ENCODE measurements at places on chromosomes 3 and 15.
A peak's percentile ranks its signal among the peaks of the same experiment; 100 is the strongest.

DNA sequence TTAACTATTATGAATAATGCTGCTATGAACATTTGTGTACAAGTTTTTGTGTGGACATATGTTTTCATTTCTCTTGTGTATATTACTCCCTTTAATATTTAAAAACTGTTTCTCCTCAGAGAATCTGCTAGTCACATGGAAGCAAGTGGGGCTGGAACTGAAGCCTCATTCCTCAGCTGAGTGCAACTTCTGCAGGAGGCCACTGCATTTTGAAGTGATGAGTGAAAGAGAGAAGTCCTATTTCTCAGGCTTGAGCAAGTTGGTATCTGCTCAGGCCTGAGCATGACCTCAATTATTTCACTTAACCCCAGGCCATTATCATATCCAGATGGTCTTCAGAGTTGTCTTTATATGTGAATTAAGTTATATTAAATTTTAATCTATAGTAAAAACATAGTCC, 11.5 kb downstream of the TLR9 start:
- DNase-seq: no peak

DNA sequence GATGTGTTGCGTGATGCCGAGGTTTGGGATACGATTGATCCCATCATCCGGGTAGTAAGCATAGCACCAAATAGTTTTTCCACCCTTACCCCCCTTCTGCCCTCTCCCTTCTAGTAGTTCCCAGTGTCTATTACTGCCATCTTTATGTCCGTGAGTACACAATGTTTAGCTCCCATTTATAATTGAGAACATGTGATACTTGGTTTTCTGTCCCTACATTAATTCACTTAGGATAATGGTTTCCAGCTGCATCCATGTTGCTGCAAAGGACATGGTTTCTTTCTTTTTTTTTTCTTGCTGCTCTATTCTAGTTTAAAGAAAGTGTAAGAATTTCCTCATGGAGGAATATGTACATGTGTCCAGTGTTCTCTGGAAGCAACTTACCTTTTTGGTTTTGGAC, 51.8 kb downstream of the NSUN3 start:
- DNase-seq: no peak

DNA sequence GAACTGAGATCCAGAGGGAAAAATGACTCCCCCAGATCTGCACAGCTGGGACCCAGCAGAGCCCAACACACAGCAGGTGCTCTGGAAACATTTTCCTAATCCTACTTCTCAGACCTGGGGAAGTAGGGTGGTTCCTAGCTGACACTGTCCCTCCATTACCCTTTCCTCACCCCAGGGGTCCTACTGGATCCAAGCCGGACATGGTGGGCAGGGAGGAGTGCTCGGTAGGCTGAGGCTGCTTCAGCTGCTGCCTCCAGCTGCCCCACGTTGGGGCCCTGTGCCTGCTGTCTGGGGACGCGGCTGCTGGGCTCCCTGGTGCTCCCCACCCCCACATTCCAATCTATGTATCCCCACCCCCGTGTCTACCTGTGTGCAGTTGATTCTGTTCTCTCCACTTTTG, 29.8 kb upstream of the SLC6A6 start:
- no peak for DNase-seq

- no peak for DNase-seq
Measured at GRCh38 chr15:65082303-65082953, 5.9 kb downstream of the KBTBD13 start.

GRCh38 chr15:89089316-89090230, 1.3 kb downstream of the ABHD2 start:
- DNase-seq: no peak

GRCh38 chr3:147538034-147538433, 128.9 kb downstream of the ZIC1 start:
- DNase-seq: no peak

- DNase-seq: no peak
Measured at GRCh38 chr15:70521576-70522322, 241.6 kb downstream of the UACA start.

GRCh38 chr3:50390508-50391224, 31.3 kb upstream of the TMEM115 start:
- DNase-seq: no peak

- no peak for DNase-seq
Measured at GRCh38 chr3:15649858-15650257, 48.3 kb downstream of the BTD start.

- peak; percentile 72 for DNase-seq
Measured at GRCh38 chr15:98803228-98804056, 155.1 kb downstream of the IGF1R start.

DNA sequence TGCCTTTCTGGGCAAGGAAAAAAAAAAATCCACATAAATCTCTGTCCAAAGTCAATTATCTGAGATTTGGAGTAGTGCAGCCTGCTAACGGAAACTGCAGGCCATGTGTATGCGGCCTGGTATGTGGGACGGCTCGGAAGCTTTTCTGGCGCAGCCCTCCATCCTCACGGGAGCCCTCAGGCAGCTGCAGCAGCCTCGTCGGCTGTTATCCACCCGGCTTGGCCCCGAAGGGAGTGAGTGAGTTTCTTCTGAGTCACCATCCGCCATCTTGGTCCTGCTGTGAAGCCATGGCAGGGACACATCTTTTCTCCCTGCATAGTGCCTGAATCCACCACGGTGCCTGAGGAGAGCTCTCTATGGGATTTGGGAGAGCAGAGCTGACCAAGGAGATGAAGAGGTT, 62.8 kb downstream of the POLR2M start:
- peak; percentile 68 for DNase-seq

DNA sequence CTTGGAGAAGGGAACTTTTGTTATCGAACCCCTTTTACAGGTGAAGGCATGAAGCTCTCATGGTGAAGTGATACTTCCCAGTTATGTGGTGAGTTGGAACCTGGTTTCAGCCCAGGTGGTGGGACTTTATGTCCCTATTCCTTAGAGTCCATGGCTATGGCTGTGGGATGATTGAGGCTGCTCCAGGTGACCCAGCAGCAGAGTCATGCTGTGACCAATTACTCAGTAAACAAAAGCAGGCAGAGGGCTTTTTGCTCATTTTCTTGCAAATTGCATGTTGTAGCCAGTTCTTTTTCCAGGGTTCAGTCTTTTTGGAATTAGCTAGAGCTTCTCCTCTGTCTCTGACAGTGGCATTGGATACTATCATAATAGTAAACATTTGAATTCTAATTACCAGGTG, 70.7 kb downstream of the CACNA2D3 start:
- DNase-seq: no peak

DNA sequence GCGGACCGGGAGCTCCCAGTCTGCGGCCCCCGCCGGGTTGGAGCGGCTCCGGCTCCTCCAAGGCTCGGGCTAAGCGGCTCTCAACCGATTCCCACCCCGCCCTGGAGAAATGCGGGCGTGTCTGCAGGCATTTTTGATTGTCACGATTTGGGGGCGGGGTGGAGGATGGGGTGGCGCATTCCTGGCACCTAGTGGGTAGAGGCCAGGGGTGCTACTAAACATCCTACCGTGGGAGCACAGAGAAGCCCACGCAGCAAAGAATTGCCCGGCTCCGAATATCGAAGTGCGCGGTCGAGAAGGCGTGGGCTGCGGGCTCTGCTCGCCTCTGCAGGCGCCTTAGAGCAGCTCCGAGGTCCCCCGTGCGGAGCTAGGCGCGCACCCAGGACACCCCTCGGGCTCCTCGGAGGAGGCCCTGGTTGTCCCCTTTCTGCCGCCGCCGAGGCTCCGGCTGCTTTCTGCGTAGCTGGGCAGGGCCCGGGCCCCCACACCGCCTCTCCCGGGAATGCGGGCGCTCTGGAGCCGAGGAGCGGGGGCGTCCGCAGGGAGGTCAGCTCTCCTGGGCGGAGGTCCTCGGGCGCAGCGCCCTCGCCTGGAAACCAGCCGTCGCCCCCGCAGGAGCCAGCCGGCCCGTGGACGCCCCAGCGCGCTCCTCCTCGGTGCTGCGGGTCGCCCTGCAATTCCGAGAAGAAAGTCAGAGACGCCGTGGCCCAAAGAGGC, 16.5 kb upstream of the LAMP3 start:
- DNase-seq: peak; percentile 59

DNA sequence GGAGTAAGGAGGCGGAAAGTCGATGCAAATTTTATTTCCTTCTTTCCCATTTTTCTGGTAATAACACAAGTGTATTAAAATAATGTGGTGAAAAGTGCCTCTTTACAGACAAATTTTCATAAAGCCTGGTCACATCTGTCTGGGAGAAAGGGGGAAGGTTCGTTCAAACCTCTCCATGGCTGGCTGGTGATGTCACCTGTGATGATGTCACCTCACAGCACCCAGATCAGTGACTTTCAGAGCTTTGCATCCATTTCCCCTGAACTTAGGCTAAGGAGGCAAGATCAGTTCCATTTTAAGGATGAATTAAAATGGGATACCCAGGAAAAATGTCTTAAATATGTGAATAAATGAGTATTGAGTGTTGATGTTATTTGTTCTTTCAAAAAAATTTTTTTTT, 34.1 kb downstream of the ATP10A start:
- no peak for DNase-seq

DNA sequence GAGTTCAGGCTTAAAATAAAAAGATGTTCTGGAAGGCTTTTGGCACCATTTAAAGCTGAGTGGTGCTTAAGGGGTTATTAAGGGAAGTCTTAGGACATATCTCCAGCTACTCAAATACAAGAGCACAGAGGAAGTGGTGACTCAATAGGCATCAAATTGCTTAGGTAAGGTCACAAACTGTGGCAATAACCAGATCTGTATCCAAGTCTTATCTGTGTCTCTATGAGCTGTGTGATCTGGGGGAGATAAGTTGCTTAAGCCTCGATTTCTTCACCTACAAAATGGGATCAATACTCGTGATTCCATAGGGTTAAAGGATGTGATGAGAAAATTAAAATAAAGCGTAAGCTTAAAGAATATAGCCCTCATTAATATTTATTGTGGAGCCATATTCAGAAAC, 7.6 kb downstream of the HDC start:
- DNase-seq: peak; percentile 84

DNA sequence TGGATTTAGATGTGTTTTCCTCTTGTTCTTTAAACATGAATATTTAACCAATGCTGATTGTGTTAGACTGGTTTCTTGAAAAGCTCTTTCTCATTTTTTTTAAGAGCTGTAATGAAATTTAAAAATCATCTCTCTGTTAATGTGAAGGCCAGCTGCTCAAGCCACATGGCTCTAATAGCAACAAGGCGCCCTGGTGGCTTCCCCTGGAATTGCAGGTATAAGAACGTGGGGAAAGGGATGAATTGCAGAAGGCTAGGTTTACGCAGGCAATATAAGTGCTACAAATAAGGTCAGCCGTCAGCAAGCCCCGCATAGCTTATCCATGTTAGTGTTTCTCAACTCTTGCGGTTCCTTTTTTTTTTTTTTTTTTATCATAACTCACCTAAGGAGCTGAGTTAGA, 108.5 kb downstream of the SAMMSON start:
- peak; percentile 2 for DNase-seq

- DNase-seq: no peak
Measured at GRCh38 chr3:27723001-27723445, 900 bp upstream of the EOMES start.

DNA sequence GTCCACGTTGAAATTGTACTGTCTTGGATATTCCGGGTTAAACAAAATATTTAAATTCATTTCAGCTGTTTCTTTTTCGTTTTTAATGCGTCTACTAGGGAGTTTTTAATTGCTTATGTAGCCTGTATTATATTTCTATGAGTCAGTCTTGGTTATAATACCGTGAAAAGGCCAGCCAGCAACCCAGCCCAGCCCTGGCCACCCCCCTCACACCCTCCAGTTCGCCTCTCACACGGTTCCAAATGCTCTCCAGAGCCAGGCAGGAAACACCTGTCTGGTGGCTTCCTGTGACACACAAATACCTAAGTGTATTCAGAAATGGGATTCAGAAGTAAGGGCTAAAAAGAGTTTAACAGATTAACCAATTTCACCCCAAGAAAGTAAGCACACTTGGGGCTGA, 4.4 kb downstream of the SH3BP5 start:
- peak; percentile 38 for DNase-seq

- DNase-seq: no peak
Measured at GRCh38 chr15:70327328-70327855, 229.7 kb upstream of the TLE3 start.

GRCh38 chr3:115720983-115721382, 97.7 kb downstream of the GAP43 start:
- peak; percentile 30 for DNase-seq

- peak; percentile 67 for DNase-seq
Measured at GRCh38 chr15:31442699-31443111, 116.1 kb downstream of the KLF13 start.

DNA sequence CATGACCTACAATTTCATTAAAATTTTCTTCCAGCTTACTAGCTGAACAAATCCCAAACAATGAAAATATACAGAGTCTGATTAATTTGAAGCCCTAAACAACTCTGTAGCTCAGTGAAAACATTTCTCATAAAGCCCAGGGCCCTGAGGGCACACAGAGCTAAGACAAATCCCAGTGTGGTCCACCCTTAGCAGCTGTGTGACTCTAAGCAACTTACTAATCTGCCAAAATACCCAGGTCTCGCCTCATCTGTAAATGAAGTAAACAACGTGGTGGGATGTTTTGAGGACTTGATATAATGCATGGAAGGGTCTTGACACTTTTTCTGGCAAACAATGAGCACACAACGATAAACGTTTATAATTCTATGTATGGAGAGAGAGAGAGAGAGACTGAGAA, 158.4 kb downstream of the FHIT start:
- DNase-seq: no peak

- DNase-seq: peak; percentile 68
Measured at GRCh38 chr3:43733459-43734384, 43.0 kb downstream of the ABHD5 start.

- no peak for DNase-seq
Measured at GRCh38 chr3:167650459-167650858, 3.3 kb downstream of the WDR49 start.

- peak; percentile 26 for DNase-seq
Measured at GRCh38 chr3:42403737-42404136, 6.7 kb downstream of the LYZL4 start.

- DNase-seq: no peak
Measured at GRCh38 chr3:177530908-177531307, 333.6 kb upstream of the TBL1XR1 start.

GRCh38 chr3:128488991-128489673, 3.9 kb downstream of the GATA2 start:
- DNase-seq: peak; percentile 80

DNA sequence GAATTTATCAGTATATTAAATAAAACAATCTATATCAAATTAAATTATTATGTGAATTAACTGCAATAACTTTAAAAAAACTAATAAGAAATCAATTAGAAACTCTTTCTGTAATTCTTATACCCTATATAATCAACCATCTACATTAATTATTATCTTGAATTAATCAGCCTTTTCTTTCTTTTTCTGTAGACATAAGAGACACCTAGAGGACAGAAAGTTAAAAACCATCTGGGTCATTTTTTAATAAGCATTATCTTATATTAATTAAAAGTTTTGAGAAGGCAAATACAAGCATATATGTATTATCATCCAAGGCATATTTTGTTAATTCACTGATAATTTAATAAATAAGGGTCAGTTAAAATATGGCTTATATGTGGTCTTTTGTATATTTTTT, 24.2 kb upstream of the SLC25A26 start:
- no peak for DNase-seq

DNA sequence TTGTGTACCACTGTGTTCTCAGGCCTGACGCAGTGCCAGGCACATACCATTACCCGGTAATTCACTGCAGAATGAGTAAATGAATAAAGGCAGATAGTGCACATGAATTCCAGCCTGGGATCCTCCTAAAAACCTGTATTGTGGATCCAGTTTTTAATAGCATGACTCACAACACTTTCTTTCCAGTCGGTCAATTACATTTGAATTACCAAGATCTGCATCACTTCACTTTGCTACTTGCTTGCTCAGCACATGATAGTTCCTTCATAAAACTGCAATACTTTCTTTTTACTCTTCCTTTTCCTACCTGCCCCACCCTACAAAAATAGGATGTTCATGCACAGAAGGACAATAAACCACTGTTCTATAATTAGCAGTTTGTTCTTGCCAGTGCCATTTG, 553.8 kb downstream of the MAGI1 start:
- DNase-seq: no peak
